Amygdala (tissue), 56 donors: ENCODE measurements at places on chromosomes 3 and 15.

GRCh38 chr15:41996921-41997592, 23.8 kb downstream of the PLA2G4E start:
- DNase-seq = no peak

- DNase-seq = no peak
Observed at GRCh38 chr3:48466386-48467109, 20.0 kb downstream of the ATRIP start.

GRCh38 chr3:39559543-39559942, 92.1 kb downstream of the MOBP start:
- DNase-seq = no peak

GRCh38 chr15:40287968-40288367, 5.1 kb upstream of the ANKRD63 start:
- no peak for DNase-seq

GRCh38 chr3:152236716-152237115, 32.0 kb upstream of the MBNL1 start:
- no peak for DNase-seq

- DNase-seq = no peak
Observed at GRCh38 chr15:48177383-48177765, 721 bp downstream of the MYEF2 start.

- no peak for DNase-seq
Observed at GRCh38 chr3:79139395-79140068, 628.3 kb downstream of the ROBO1 start.

- DNase-seq = no peak
Observed at GRCh38 chr3:62375655-62376453, 2.5 kb upstream of the FEZF2 start.

DNA sequence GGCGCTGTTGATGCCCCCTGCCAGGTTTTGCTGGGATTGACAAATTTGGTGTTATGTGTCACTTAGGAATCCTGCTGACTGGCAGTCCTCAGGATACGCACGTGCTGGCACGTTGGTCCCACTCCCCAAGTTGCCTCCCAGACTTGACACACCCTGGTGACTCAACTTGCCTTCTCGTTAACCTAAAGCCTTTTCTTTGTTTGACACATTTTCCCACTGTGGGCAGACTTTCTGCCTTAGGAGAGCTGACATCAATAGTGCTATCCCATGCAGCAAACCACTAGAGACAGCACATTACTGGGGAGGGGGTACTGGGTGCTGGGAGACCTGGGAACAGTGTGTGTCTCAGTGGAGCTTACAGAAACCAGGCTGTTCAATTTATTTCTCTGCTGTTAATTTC, 104.3 kb downstream of the OXNAD1 start:
- DNase-seq = no peak

DNA sequence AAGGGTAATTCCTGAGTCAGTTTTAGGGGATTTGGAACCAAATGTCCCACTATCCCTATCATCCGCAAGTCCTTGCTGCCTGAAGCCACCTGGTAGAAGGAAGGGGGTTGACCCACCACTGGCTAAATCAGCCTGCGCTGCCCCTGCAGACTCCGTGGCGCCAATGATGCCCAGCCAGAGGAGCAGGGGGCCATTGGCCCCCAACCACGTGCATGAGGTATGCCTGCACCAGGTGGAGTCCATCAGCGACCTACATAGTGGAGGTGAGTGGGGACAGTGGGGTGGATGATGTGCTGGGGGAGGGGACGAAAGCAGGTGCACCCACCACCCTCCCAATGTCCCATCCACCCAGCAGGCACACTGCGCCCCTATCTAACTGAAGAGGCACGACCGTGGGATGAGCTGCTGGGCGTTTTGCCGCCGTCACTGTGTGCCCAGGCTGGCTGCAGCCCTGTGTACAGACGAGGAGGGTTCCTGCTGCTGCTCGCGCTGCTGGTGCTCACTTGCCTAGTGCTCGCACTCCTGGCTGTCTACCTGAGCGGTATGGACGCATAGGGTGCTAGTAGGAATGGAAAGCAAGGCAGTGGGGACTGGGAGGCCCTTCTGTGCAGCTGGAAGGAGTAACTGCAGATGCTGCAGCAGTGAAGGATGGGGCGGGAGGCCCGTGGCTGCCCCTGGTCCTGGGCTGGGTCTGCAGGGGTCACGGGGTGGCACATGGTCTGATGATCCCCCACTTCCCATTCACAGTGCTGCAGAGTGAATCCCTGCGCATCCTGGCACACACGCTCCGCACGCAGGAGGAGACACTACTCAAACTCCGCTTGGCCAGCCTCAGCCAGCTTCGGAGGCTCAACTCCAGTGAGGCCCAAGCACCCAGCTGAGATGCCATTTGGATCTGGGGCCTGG, 5.7 kb downstream of the IFRD2 start:
- DNase-seq = no peak

- no peak for DNase-seq
Observed at GRCh38 chr3:99884484-99884883, 66.8 kb downstream of the CMSS1 start.

- no peak for DNase-seq
Observed at GRCh38 chr15:38860674-38861073, 296.1 kb upstream of the RASGRP1 start.

- no peak for DNase-seq
Observed at GRCh38 chr3:40366203-40367162, 20.5 kb upstream of the ENTPD3 start.

- no peak for DNase-seq
Observed at GRCh38 chr15:55829826-55830225, 86.9 kb upstream of the PRTG start.

GRCh38 chr15:81334768-81335435, 11.0 kb upstream of the STARD5 start:
- DNase-seq = no peak

- no peak for DNase-seq
Observed at GRCh38 chr3:95567346-95567745, 1247.0 kb upstream of the EPHA6 start.

GRCh38 chr15:72382146-72382545, 6.3 kb upstream of the HEXA start:
- DNase-seq = no peak

DNA sequence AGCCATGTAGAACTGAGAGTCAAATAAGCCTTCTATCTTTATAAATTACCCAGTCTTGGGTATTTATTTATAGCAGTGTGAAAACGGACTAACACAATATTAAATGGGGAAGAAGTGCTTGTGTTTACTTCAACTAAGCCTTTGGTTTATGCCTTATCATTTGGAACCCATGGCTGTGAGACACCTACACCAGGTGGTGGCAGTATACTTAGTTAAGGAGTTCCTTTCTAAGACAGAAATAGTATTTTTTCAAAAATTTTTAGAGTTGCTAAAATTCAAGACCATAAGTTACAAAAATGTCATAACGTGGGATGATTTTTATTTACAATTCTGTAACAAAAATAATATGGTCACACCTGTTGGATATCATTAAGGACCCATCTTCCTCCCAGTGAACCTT, 354.5 kb upstream of the SOX14 start:
- no peak for DNase-seq

- DNase-seq = no peak
Observed at GRCh38 chr3:184785890-184786279, 26.1 kb upstream of the VPS8 start.

DNA sequence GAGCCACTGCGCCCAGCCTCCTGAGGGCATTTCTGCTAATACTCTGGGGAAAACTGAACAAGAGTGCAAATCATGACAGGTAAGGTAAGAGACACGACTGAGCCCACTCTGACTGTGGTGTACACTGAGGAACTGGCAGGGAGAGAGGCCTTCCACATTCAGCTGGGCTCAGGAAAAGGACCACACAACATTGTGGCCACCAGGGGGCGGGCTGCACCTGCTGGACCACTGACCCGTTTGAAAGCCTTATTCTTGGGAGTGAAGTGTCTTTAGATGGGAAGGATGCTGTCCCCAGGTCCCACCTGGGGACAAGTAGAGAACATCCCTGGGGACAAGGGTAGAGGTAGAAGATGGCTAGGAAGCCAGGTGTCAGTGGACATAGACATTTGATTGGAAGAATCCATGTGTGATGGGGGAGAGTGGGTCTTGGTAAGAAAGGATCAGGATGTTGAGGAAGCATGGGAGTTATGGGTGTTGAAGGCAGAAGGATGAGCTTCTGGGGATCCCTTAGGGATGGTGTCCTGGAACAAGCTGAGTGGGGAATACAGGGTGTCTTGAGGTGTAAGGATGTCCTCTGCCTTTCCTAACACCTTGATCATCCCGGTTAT, 6.2 kb upstream of the CTDSPL start:
- peak; percentile 75 for DNase-seq

- no peak for DNase-seq
Observed at GRCh38 chr3:102237181-102237580, 197.6 kb upstream of the ZPLD1 start.
